Stimulated activated CD4-positive, alpha-beta T cell treated with anti-CD3 and anti-CD28 coated beads, Interleukin-2, amount 100 ng/mL, for 48 hours (primary cell): ENCODE measurements at places on chromosomes 4 and X.

DNA sequence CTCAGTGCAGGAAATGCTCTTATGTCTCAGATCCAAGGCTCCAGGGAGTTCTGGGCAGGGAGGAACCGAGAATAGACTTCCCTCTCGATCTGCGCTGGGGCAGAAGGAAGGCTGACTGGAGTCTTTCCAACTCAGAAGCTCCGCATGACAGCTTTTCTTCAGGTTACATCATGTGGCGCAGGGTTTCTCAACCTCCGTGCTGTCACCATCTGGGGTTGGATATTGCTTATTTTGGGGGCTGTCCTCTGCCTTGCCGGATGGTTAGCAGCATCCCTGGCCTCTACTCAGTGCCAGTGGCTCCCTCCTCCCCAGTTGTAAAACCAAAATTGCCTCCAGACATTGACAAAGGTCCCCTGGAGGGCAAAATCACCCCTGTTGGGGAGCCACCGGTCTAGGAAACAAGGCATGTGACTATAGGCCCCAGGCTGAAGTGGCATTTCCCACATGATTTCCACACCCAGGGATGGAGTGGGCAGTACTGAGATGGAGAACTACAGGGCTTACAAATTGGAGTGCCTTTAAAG is 21.4 kb downstream of the REELD1 start:
- DNase-seq, result no peak

DNA sequence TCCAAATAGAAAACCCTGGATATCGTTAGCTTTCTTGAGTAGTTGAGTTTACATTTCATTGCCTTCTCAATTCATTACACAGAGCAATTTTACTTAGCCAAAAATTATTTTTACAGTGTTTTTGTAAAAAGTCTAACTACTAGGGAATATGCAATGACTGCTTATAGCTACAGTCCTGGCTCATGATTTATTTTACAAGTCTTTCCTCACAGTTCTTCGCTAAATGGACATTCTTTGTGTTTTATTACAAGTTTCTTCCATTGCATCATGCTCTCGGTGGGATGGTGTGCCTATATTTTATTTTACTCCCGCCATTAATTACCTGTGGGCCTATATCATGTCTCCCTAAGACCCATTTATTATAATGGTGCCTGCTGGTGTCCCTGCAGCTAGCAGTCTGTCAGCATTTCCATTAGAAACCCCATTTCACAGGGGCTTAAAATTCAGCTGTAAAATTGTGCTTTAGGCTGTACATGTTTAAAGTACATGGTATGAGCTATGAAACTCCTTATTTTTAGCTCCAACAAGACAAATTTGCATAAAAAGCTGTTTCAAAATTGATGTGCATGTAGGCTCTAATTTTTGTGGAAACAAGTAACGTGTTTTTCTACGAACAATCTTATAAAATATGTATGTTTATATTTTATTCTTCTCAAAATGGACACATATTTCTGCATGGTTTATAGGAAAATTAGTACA is 227.4 kb downstream of the SLC7A11 start:
- no peak for DNase-seq

- DNase-seq, result no peak
Measured at GRCh38 chr4:174600391-174600790, 78.1 kb upstream of the HPGD start.

GRCh38 chr4:121189326-121190215 is 25.4 kb upstream of the TNIP3 start:
- no peak for DNase-seq

GRCh38 chr4:996997-997374 is 3.8 kb upstream of the SLC26A1 start:
- DNase-seq, result no peak

DNA sequence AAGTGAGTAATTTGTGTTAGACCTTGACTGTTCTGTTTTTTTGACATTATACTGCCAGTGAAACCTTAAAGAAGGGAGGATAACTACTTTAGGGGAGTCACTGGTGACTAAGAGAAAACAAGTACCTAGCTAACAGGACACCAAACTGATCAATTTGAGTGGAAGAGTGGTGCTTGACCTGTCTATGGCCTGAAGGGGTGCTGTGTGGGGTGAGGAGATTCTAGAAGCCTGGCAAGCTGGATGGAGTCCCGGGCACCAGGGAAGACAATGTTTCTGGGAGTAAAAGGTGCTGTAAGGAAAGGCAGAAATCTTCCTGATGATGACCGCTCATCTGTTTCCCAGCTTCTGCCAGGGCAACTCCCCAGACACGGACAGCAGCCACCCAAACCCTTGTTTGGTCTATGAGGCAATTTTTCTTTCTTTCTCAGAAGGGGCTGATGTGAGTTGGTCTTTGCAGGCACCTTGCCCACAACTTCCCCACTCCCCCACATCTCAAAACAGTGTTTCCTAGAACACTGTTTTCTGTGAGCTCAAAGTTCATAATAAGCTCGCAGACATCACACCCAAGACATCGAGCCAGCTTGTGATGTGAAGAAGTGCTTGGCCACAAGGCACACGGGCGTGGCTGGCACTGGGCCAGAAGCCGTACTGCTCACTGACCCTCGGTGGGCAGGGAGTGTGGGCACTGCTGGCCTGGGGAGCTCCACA is 4.6 kb downstream of the TXK start:
- peak; percentile 39 for DNase-seq

GRCh38 chr4:77959566-77960338 is 97.1 kb downstream of the MRPL1 start:
- DNase-seq, result no peak

- no peak for DNase-seq
Measured at GRCh38 chrX:53357799-53358530, 64.5 kb downstream of the SMC1A start.
